ENCODE measurements at places on chromosomes 7 and 10.

GRCh38 chr7:126948664-126949063 lies 304.1 kb downstream of the GRM8 start:
- DNase-seq, result no peak

- DNase-seq, result no peak
Measured at GRCh38 chr7:24018331-24018730, 265.7 kb upstream of the NPY start.

- DNase-seq, result no peak
Measured at GRCh38 chr7:94949532-94949931, 42.1 kb downstream of the PPP1R9A start.

DNA sequence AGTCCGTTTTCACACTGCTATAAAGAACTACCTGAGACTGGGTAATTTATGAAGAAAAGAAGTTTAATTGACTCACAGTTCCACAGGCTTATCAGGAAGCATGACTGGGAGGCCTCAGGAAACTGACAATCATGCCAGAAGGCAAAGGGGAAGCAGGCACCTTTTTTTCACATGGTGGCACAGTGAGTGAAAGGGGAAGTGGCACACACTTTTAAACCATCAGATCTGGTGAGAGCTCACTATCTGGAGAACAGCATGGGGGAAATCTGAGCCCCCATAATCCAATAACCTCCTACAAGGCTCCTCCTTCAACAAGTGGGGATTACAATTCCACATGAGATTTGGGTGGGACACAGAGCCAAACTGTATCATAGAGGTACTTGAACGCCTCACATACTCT lies 30.0 kb downstream of the AGR3 start:
- DNase-seq, result no peak

GRCh38 chr10:119022846-119023552 lies 6.5 kb upstream of the NANOS1 start:
- DNase-seq, result no peak

DNA sequence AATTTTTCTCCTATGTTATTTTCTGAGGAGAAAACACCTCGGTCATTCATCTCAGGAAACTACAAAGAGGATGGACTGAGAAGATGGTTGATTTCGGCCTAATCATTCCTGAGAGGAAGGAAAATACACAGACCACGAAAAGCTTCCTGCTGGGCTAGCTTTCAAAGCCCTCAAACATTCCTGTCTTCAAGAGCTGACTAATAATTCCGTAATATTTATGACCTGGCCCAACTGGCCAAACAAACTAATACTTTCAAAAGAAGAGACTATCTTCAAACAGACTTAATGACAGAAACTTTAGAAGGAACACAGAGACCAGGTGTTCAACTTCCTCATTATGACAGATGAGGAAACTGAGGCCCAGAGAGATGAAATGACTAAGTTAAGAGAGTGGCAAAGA lies 215.1 kb upstream of the FRMD4A start:
- DNase-seq, result no peak

- DNase-seq, result no peak
Measured at GRCh38 chr7:150848561-150849115, 3.7 kb upstream of the AOC1 start.

Measured in cerebellar cortex (tissue), 1 donor.